ENCODE measurements at places on chromosomes 13 and 19. TPM values are rescaled to one million over a fixed set of nuclear protein-coding genes. Genes with fewer than 3 reads are reported as not detected.

DNA sequence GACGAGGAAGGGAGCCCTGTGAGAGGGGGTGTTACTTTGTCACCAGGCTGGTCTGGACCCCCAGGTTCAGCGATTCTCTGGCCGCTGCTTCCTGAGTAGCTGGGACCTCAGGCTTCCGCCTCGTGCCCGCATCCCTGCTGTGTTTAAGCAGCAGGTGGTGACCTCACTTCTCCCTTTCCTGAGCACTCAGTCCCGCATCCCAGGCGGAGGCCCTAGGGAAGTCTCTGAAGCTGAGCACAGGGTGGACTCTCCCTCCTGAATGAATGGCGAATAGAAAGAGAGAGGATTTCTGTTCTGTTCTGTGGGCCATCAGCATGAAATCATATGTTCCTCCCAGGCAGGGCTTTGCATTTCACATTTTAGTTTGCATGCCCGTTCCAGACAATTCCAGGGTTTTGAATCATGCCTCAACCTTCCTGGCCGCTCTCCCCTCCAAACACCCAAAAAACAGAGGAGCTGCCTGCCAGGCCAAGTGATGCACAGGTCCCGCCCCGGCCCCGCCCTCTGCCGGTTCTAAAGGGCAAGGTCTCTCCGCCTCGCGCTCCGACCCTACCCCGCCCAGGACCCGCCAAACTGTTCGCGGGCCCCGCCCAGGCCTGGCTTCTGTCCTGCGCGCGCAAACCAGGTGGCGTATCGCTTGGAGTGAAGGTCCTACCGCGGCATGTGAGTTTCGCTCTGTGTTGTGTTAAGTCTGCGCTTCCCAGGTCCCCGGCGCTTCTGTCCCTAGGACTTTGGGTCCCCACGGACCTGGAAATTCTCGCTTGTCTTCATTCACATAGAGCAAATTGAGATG, 35.1 kb upstream of the ZNF808 start:
- H3K27ac ChIP-seq, result no peak overlapping the region
- no peaks in the 10 kb centered on the region for H3K27me3 ChIP-seq
- no peak for DNase-seq
- H3K4me3 ChIP-seq, result no peak overlapping the region
- no peaks in the 10 kb centered on the region for H3K4me1 ChIP-seq
- H3K36me3 ChIP-seq, result no peaks in the 10 kb centered on the region

ZNF418 gene
- total RNA-seq, result not detected

MBD3L2 gene
- not detected for total RNA-seq

KASH5 gene
- total RNA-seq, result not detected

GRCh38 chr13:104315606-104316005, 1249.4 kb upstream of the SLC10A2 start:
- H3K4me1 ChIP-seq, result no peaks in the 10 kb centered on the region
- no peaks in the 10 kb centered on the region for H3K27me3 ChIP-seq
- H3K4me3 ChIP-seq, result no peak overlapping the region

DNA sequence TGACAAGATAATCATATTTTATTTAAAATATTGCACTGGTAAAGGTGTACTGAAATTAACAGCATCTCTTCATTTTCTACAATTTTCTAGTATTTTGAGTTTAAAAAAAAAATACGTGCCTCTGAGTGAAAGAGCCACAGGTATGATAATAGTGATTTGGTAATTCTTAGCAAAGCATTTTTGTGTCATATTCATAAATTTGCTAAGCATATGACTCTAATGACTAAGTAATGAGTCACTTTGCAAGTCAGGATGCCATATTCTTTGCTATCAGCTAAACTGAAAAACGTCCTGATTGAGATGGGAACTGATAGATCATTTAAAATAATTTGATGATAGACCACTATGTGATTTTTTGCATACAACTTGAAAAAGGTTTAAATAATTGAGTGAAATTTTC, 136.1 kb upstream of the IRS2 start:
- no peaks in the 10 kb centered on the region for H3K27me3 ChIP-seq
- no peak for DNase-seq
- no peaks in the 10 kb centered on the region for H3K36me3 ChIP-seq
- no peak overlapping the region for H3K4me3 ChIP-seq

KIR3DL1 gene
- not detected for total RNA-seq

DNA sequence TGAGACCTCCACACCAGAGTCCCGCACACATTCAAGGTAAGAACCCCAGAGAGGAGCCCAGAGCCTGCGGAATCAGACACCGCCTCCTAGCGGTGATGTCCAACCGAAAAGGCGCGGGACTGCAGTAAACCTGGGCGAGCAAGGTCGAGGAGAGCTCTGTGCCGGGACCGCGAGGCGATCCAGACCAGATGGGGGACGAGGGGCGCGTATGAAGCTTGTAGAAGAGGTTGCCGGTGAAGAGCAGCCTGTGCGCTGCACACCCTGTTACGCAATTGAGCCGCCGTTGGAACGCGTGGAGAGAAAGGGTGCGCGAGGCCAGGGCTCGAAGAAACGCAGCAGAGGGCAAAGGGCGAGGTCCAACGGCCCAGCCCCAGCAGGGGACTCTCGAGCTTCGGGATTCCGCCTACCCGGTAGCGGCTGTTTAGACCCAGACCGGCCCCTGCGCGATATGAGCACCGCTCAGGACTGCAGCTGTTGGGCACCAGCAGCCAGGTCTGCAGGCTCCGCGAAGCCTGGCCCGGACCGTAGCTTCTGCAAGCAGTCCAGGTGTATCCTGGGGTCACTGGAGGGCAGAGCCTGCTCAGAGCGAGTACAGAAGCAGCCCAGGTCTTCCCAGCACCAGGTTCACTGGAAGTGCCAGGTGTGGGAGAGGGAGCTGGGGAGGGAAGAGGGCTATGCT, 65.9 kb upstream of the ZNF599 start:
- no peak overlapping the region for H3K4me3 ChIP-seq
- no peaks in the 10 kb centered on the region for H3K4me1 ChIP-seq
- no peaks in the 10 kb centered on the region for H3K36me3 ChIP-seq
- H3K27ac ChIP-seq, result no peak overlapping the region
- no peak for DNase-seq

GRCh38 chr19:8355631-8356402, 8.1 kb upstream of the ANGPTL4 start:
- peak overlapping the region; percentile 6 for H3K4me3 ChIP-seq
- DNase-seq, result peak; percentile 70
- peaks cover 62% of the 10 kb centered on the region for H3K4me1 ChIP-seq
- H3K27ac ChIP-seq, result peak overlapping the region; percentile 34
- H3K27me3 ChIP-seq, result no peaks in the 10 kb centered on the region

DNA sequence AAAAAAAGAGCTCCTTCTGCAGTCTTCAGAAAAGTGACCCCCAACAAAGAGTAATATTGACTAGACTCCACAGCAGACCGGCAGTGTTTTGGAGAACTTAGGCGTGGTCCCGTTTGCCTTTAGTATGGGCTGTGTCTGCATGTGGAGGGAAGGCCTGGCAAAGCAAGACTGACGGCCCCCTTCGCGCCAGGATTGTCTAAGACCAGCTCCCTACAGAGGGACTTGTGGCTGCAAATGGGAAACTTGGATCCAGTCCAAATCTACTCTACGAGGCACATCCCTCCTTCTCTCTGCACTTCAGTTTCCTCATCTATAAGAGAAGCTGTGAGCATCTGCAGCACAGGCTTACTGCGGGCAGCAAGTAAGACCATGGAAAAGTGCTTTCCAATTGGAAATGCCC, 350.0 kb downstream of the ZNF536 start:
- no peaks in the 10 kb centered on the region for H3K36me3 ChIP-seq
- no peak overlapping the region for H3K27ac ChIP-seq
- no peak overlapping the region for H3K4me3 ChIP-seq
- H3K27me3 ChIP-seq, result no peaks in the 10 kb centered on the region
- no peak for DNase-seq

- no peak for DNase-seq
- H3K4me3 ChIP-seq, result no peak overlapping the region
- no peaks in the 10 kb centered on the region for H3K4me1 ChIP-seq
- H3K27me3 ChIP-seq, result peaks cover 34% of the 10 kb centered on the region
- H3K36me3 ChIP-seq, result no peaks in the 10 kb centered on the region
- no peak overlapping the region for H3K27ac ChIP-seq
These were observed 75.3 kb upstream of the SCEL start for GRCh38 chr13:77460195-77460594.

DNA sequence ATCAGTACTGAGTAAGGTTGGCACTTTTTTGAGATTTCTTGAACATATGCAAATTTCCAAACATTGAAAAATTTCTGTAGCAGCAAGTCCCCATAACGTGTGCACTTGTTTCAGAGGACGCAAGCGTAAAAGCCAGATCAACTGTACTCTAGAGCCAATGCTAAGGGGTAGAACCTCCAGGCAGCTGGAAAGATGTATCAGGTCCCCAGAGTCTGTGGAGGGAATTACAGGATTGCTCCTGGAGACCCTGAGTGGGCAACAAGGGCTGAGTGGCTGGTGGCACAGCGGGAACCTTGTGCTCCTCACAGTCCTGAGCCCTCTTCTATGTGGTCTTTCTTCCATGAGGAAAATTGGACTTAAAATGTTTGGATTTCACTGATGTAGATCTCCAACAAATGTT, 53.9 kb upstream of the AMER2 start:
- H3K4me1 ChIP-seq, result no peaks in the 10 kb centered on the region
- H3K27ac ChIP-seq, result no peak overlapping the region
- H3K27me3 ChIP-seq, result peaks cover 5% of the 10 kb centered on the region
- no peak overlapping the region for H3K4me3 ChIP-seq
- DNase-seq, result no peak

SERPINE3 gene
- not detected for total RNA-seq

GRCh38 chr19:50213925-50214324, 10.5 kb downstream of the MYH14 start:
- H3K27ac ChIP-seq, result no peak overlapping the region
- no peak overlapping the region for H3K4me3 ChIP-seq
- peaks cover 21% of the 10 kb centered on the region for H3K36me3 ChIP-seq
- no peaks in the 10 kb centered on the region for H3K27me3 ChIP-seq

OR7D2 gene
- total RNA-seq, result 0.07 TPM

ARRDC2 gene
- total RNA-seq, result 36.5 TPM

- no peaks in the 10 kb centered on the region for H3K36me3 ChIP-seq
- H3K4me1 ChIP-seq, result peaks cover under 1% of the 10 kb centered on the region
- no peaks in the 10 kb centered on the region for H3K27me3 ChIP-seq
- H3K27ac ChIP-seq, result no peak overlapping the region
These were observed 98.2 kb upstream of the SERP2 start for GRCh38 chr13:44275381-44275780.

CLEC17A gene
- total RNA-seq, result not detected

- H3K27me3 ChIP-seq, result no peaks in the 10 kb centered on the region
- H3K4me3 ChIP-seq, result no peak overlapping the region
- no peak overlapping the region for H3K27ac ChIP-seq
- no peak for DNase-seq
- H3K4me1 ChIP-seq, result peaks cover 3% of the 10 kb centered on the region
These were observed 466.3 kb downstream of the COG6 start for GRCh38 chr13:40121722-40122121.

INSL3 gene
- total RNA-seq, result 0.96 TPM

ZNF784 gene
- 5.3 TPM for total RNA-seq

- H3K4me1 ChIP-seq, result peaks cover 8% of the 10 kb centered on the region
- no peak for DNase-seq
- no peaks in the 10 kb centered on the region for H3K36me3 ChIP-seq
These were observed 27.8 kb upstream of the ATP12A start for GRCh38 chr13:24652359-24652758.

PTPRS gene
- 123 TPM for total RNA-seq

GRCh38 chr19:38975214-38975860, at the start of gene FBXO17:
TSS of gene FBXO17 (minus strand) at chr19:38975742. CDS start at chr19:38950319, 25,423 bp downstream.
- H3K27ac ChIP-seq, result peak within 1 kb of the TSS; percentile 61
- H3K4me3 ChIP-seq, result peak within 1 kb of the TSS; percentile 61
- no peak for DNase-seq
- H3K27me3 ChIP-seq, result no peaks in the 10 kb centered on the region
- no peaks in the 10 kb centered on the region for H3K36me3 ChIP-seq

DNA sequence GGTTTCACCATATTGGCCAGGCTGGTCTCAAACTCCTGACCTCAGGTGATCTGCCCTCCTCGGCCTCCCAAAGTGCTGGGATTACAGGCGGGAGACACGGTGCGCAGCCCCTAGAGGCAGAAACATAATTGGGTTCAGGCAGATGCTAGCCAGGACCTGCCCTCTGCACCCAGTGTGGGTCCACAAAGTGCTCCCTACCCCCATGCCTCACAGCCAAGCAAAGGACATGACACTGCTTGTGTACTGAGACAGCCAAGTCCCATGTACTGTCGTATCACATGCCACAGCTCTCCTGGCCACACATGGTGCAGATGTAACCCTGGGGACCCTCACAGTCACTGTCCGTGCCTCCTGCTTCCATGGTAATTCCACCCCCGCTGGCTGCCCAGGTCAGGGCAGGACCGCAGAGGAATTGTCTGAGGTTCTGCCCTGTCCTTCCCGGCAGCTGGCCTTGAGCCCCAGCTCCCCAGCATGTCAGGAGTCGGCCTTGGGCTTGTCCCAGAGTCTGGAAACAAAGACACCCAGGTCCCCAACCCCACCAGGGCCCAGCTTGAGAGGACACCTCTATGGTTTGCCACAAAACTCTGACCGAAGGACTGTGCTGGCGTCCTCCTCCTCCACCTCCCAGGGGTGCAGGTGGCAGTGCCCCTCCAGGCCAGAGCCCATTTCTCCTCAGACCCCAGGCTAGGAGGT, 7.6 kb downstream of the PRR36 start:
- peaks cover 17% of the 10 kb centered on the region for H3K4me1 ChIP-seq
- H3K4me3 ChIP-seq, result no peak overlapping the region
- DNase-seq, result no peak

DNA sequence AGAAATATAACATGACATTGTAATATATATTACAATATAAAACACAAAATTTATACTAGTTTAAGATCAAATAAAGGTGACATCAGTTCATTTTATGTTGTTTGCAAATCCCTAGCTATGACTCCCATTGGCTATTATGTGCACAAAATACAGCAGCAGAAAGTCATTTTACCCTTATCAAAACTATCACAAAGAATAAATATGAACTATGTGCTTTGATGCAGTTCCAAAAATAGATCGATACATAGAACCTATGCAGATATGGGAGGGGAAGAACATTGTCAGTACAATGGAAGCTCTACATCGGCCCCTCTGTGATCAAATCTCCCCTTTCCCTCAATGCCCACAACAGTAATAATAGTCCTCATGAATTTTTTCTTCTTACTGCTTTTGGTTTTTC, 1038.1 kb upstream of the PCDH20 start:
- DNase-seq, result no peak
- no peaks in the 10 kb centered on the region for H3K36me3 ChIP-seq
- H3K4me3 ChIP-seq, result no peak overlapping the region
- H3K27ac ChIP-seq, result no peak overlapping the region
- H3K27me3 ChIP-seq, result no peaks in the 10 kb centered on the region
- no peaks in the 10 kb centered on the region for H3K4me1 ChIP-seq

- H3K4me1 ChIP-seq, result peaks cover 75% of the 10 kb centered on the region
- no peak for DNase-seq
- H3K27me3 ChIP-seq, result no peaks in the 10 kb centered on the region
- no peak overlapping the region for H3K27ac ChIP-seq
These were observed 2.8 kb downstream of the GRIN2D start for GRCh38 chr19:48396016-48396823.
